Stimulated activated CD8-positive, alpha-beta memory T cell treated with anti-CD3 and anti-CD28 coated beads, Interleukin-4, amount 100 ng/mL, for 1 hour (primary cell): ENCODE measurements at places on chromosomes 5 and 9.

- DNase-seq = no peak
Observed at GRCh38 chr5:151095341-151096000, 14.6 kb upstream of the TNIP1 start.

DNA sequence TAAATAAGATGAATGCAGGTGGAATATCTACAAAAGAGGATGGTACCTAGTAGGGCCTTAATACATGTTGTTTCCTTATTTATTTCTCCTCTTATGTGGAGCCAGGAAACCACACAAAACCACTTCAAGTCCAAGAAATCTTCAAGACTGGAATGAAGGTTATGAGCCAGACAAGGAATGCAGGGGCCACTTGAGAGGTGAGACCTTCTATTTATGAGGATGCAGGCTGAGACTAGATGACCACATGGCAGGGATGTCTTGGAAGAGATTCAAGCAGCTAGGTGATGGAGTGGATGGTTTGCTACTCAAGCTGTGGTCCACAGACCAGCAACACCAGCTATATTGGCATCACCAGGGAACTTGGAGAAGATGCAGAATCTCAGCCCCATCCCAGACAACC is 92.2 kb downstream of the TNC start:
- DNase-seq = no peak

GRCh38 chr5:148374690-148375360 is 8.9 kb upstream of the FBXO38 start:
- DNase-seq = no peak

DNA sequence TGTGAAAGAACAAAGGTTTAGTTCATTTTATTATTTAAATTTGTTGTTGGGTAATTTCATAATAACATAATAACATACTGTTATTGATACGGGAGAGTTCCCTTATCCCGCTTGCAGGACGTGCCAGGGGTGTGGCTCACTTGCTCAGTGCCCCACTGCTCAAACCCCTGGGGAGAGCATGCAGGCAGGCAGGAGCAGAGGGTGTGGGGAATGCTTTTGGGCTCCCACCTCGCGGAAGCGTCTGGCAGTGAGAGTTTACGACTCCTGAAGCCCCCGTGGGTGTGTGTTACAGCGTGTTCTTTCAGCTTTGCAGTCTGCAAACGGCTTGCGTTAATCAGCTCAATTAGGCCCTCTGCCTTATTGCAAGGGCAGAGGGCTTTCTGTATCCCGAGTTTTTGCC is 675.9 kb downstream of the SEMA5A start:
- no peak for DNase-seq

DNA sequence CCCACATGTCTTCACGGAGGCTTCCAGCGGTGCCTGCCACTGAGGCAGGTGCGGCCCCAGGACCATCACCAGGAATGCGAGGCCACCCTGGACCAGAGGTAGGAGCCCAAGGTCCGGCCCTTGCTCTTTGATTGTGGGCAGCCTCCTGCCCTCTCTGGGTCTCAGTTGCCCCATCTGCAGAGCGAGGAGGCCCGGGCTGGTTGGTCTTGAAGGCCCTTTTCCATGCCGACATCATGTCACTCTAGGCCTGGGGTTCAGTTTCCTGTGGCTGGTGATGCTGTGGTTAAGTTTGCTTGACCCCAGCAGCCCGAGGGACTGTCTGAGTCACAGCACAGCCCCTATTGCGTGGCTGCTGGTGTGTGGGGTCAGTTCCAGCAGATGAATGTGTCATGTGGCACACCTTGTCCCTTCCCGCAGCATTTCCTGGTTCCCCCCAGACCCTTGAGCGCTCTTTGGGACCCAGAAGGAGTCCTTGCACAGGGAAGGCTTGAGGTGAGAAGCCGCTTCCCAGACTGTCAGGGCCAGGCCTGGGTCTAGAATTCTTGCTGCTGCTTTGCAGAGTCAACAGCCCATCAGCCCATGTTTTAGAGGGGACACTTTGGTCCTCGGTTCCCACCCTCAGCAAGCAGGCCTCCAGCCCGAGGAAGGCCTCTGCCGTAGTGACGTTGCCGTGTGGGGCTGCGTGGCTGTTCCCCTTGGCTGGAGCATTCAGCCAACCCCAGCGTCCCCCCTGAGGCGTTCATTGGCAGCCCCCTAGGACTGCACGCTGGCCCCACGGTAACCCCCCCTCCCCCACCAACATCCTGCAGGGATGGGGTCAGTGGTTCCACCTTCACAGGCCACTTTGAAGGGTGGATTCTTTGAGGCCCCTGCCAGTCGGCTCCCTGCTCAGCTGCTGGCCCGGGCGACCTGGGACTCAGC is 31.0 kb upstream of the HMCN2 start:
- DNase-seq = no peak

- DNase-seq = no peak
Observed at GRCh38 chr5:146069780-146070099, 35.6 kb downstream of the PLAC8L1 start.

DNA sequence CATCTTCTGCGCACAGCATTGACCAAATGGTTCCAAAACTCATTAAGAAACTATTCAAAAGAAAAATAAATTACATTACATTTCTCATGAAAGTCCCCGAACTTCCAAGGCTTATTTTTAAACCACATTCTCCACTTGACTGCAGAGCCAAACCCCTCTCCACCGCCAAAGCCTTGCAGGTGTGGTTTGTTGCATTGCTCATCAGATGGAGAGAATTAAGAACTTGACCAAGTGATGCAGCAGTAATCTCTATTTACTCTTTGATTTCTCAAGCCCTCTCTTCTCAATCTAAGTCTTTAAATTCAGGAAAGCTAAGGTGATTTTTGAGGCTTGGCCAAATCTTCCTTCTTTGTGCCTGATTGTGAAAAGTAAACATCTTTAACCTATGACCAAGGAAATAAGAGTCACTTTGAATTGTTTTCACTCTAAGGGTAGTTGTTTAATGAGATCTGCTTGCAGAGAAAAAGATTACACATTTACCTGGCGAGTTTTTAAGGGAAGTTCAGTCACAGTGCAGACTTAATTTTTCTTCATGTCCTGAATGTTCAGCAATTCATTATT is 290.5 kb upstream of the ITGA1 start:
- DNase-seq = no peak

- no peak for DNase-seq
Observed at GRCh38 chr9:134235366-134235765, 71.0 kb upstream of the RNU6ATAC start.

- no peak for DNase-seq
Observed at GRCh38 chr9:15416880-15417279, 5.8 kb upstream of the SNAPC3 start.

GRCh38 chr5:123754908-123755307 is 242.9 kb downstream of the CSNK1G3 start:
- no peak for DNase-seq

DNA sequence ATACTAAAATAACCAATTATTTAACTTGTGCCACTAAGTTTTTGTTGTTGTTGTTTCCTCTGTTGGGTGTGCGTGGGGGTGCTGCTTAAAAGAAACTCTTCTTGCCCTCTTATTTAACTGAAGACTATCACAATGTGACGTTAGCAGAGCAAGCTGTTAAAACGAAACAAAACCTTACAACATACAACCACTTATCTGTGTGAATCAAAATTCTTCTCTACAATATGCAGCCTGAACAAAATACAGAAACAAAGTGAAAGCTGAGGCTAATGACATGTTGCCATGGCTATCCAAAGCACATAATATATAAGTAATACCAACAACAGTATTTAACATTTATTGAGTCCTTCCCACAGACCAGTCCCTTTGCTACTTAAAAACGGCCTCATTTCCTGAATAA is 291.0 kb downstream of the FBXL17 start:
- no peak for DNase-seq

DNA sequence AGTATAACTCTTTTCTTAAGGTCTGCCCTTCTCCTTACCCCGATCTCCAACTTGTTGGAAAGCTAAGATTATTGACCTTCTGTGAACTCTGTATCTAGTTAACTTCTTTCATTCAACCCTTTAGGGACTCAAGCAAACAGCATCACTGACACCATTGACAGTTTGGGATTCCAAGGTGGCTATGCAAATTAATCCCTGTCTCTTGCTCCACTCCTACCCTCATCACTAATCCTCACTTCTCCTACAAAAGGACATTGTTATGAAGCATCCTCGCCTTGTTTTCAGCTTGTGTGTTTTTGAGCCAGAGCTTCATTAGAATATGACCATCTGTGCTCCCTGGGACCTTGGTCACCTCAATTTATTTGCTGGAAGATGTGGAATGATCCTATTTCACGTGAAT is 337.9 kb downstream of the PDE4D start:
- no peak for DNase-seq

GRCh38 chr9:131698618-131698985 is 41.3 kb downstream of the RAPGEF1 start:
- DNase-seq = no peak

- DNase-seq = no peak
Observed at GRCh38 chr5:160183075-160183474, 46.2 kb upstream of the FABP6 start.

- DNase-seq = no peak
Observed at GRCh38 chr5:76548525-76549229, 74.5 kb downstream of the F2RL2 start.

DNA sequence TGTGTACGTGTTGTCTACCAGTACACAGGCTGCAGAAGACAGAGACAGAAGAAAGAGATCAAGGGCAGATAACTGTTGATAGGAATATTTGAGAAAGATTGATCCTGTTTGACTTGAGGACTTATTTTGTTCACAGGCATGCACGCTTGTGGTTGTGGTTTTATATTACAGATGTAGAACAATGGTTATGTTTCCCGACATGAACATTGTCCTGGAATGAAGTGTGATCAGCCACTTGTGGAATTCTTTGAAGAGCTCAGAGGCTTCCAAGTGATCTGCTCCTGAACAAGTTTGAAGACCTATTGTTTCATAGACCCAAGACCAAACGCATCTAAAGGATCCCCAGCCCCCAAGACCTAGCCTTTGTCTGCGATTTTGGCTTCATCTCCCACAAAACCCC is 13.7 kb downstream of the TEX53 start:
- no peak for DNase-seq

DNA sequence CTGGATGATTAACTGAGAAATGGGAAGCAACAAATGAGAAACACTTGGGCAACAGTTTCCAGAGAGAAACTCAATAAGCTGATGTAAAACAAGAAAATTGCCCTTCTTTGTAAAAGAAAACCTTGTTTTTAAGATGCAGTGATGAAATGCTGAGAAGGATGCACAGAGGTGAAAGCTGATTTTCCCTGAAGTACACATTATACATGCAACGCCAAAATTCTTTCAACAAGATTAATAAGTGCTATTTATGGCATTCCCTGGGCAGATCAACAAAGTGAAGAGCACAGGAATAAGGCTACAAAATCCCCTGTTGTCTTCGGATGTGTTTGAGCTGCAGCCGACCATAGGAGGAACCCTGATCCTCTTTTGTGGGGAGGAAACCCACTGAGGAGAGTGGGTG is 208.0 kb upstream of the ANKH start:
- no peak for DNase-seq

DNA sequence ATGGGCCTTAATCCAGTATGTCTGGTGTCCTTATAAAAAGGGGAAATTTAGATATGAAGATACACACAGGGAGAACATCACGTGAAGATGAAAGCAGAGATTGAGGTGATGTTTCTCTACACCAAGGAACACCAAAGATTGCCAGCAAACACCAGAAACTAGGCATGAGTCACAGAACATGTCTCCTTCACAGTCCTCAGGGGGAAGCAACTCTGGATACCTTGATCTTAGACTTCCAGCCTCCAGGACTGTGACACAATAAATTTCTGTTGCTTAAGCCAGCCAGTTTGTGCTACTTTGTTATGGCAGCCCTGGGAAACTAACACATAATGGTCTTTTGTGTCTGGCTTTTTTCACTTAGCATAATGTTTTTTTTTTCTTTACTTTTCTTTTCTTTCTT is 41.2 kb upstream of the STRBP start:
- DNase-seq = no peak

DNA sequence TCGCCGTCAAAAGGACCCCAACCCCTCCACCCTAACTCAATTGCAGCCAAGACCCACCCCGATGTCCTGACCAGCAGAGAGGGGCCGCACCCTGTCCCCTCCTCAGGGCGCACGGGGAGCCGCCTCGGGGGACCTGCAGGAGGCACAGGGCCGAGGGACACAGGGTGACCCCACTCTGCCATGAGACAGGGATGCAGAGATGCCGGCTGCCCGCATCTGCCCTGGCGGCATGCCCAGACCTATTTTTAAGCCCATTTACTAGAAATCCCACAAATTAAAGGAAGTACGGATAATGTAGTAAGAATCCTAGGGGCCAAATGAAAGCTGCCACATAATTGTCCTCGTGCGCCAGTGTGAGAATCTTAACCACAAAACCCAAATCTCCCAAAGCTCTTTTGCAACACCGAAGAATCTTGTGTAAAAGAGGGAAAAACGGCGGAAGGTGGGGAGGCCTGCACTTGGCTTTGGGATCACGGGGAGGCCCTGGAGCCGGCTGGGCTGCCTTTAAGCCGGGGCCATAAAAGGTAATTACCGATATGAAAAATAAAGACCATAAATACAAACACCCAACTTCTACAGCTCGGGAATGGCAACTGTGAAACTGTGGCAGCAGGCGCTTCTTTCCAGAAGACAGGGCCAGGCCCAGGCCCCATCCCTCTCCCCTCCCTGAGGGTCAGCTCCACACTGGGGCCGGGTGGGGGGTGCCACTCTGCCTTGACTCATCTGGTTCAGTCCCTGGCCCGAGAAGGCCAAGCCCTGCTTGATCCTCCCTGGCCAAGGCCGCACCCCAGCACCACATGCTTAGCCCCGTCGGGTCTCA is 35.0 kb downstream of the NACC2 start:
- DNase-seq = no peak

DNA sequence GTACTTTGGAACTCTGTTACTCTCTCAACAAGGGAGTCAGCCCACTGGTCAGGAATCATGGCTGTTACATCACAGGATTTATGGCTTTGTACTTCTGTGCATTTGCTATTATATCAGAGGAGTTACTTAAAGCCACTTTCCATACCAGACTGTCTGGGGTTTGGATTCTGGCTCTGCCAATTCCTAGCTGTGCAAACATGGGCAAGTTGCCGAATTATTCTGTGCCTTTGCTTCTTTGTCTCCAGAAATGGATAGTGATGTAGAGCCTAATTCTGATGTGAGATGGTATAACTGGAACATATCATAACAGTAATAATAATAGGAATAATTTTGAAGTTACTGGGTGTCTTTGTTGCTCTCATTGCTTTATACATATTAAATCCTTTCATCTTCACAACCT is 1047.3 kb upstream of the SEMA6A start:
- DNase-seq = no peak

- DNase-seq = no peak
Observed at GRCh38 chr5:429453-430188, 13.4 kb upstream of the EXOC3 start.

DNA sequence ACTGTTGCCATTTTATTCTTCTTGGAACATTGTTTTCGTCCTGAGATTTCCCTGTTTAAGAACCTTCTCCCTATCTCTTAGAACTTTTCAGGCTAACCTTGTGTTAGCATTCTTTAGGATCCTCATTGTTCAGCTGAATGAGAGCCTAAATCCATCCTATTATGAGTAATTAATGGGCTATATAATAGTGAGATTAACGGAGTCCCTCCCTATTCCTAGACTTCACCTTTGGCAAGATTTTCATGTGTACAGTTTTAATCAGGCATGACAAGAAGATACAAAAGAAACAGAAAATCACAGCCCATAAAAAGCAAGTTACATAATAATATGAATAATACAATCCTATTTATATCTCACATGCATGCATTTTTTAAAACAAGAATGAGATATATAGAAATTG is 9.1 kb upstream of the MSMP start:
- no peak for DNase-seq
